ENCODE measurements at places on chromosomes 5 and 9.

GRCh38 chr5:14853685-14854084 is 17.9 kb downstream of the ANKH start:
- H3K4me3 ChIP-seq: no peak overlapping the region
- H3K27ac ChIP-seq: no peak overlapping the region
- no peak for DNase-seq
- H3K27me3 ChIP-seq: no peaks in the 10 kb centered on the region
- H3K36me3 ChIP-seq: no peaks in the 10 kb centered on the region
- no peaks in the 10 kb centered on the region for H3K4me1 ChIP-seq

GRCh38 chr5:170746075-170746960 is 37.2 kb upstream of the GABRP start:
- no peak for DNase-seq
- no peak overlapping the region for H3K4me3 ChIP-seq
- peaks cover 21% of the 10 kb centered on the region for H3K27me3 ChIP-seq
- peaks cover 3% of the 10 kb centered on the region for H3K4me1 ChIP-seq
- H3K36me3 ChIP-seq: no peaks in the 10 kb centered on the region

DNA sequence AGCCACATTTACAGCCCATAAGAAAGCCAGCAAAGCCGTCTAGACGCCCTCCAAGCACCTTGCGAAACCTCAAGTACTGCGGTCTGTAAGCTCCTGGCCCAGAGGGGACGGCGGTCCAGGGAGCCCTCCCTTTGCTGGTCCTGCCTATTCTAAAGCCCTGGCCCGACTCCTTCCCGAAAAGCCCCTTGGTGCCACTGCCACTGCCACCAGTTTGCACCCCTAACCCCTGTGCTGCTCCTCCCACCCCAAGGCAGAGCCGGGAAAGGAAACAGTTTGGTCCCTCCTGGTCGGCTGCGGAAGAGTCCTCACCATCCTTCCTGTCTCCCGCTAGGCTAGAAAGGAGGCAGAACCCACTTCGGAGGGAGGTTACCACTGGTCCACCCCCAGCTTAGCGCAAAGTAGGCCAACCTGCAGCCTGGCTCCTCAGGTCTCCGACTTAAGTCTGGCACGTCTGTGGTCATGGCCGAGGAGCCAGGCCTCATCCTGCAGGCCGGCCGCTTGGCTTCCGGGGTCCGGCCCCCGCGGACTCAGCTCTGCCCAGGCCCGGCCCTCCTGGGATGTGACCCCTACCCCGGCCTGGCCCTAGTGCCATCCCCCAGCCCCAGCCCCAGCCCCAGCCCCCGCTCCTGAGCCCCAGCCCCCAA is 916 bp downstream of the TOR1A start:
- peaks cover 34% of the 10 kb centered on the region for H3K36me3 ChIP-seq
- H3K27ac ChIP-seq: peak overlapping the region; percentile 82
- peak; percentile 65 for DNase-seq
- peaks cover 23% of the 10 kb centered on the region for H3K4me1 ChIP-seq

- no peak overlapping the region for H3K27ac ChIP-seq
- H3K4me3 ChIP-seq: no peak overlapping the region
- peaks cover 10% of the 10 kb centered on the region for H3K27me3 ChIP-seq
- DNase-seq: no peak
Observed at GRCh38 chr5:139692148-139692547, 44.0 kb downstream of the CXXC5 start.

GRCh38 chr5:126872561-126873354 is 95.8 kb downstream of the LMNB1 start:
- no peak overlapping the region for H3K27ac ChIP-seq
- no peaks in the 10 kb centered on the region for H3K27me3 ChIP-seq
- no peak overlapping the region for H3K4me3 ChIP-seq

GRCh38 chr5:94751460-94751859 is 133.0 kb downstream of the SLF1 start:
- no peaks in the 10 kb centered on the region for H3K36me3 ChIP-seq
- no peak overlapping the region for H3K27ac ChIP-seq
- DNase-seq: no peak
- H3K4me3 ChIP-seq: no peak overlapping the region
- no peaks in the 10 kb centered on the region for H3K4me1 ChIP-seq

GRCh38 chr9:131762356-131762932 is 22.6 kb upstream of the RAPGEF1 start:
- no peaks in the 10 kb centered on the region for H3K36me3 ChIP-seq
- H3K4me1 ChIP-seq: peaks cover 12% of the 10 kb centered on the region
- H3K27ac ChIP-seq: no peak overlapping the region
- peak; percentile 78 for DNase-seq

GRCh38 chr5:84292788-84293653 is 91.7 kb downstream of the EDIL3 start:
- H3K27me3 ChIP-seq: no peaks in the 10 kb centered on the region
- H3K36me3 ChIP-seq: no peaks in the 10 kb centered on the region
- H3K4me1 ChIP-seq: peaks cover 4% of the 10 kb centered on the region
- no peak overlapping the region for H3K27ac ChIP-seq
- H3K4me3 ChIP-seq: no peak overlapping the region

- no peaks in the 10 kb centered on the region for H3K36me3 ChIP-seq
- no peak overlapping the region for H3K27ac ChIP-seq
- peaks cover 29% of the 10 kb centered on the region for H3K27me3 ChIP-seq
Observed at GRCh38 chr5:581941-582340, 30.2 kb upstream of the CEP72 start.

GRCh38 chr9:92440751-92441046 is 16.4 kb upstream of the OMD start:
- H3K36me3 ChIP-seq: no peaks in the 10 kb centered on the region
- no peak for DNase-seq
- peak overlapping the region; percentile 52 for H3K4me3 ChIP-seq
- peak overlapping the region; percentile 71 for H3K27ac ChIP-seq

GRCh38 chr9:70085241-70085640 is 41.6 kb downstream of the MAMDC2 start:
- no peaks in the 10 kb centered on the region for H3K36me3 ChIP-seq
- H3K27me3 ChIP-seq: peaks cover 12% of the 10 kb centered on the region
- no peak overlapping the region for H3K4me3 ChIP-seq
- no peaks in the 10 kb centered on the region for H3K4me1 ChIP-seq

- no peaks in the 10 kb centered on the region for H3K4me1 ChIP-seq
- no peaks in the 10 kb centered on the region for H3K36me3 ChIP-seq
- H3K27ac ChIP-seq: no peak overlapping the region
Observed at GRCh38 chr5:169471021-169471420, 112.6 kb upstream of the SPDL1 start.

GRCh38 chr5:136070486-136071285 is 41.9 kb downstream of the TGFBI start:
- no peak overlapping the region for H3K4me3 ChIP-seq
- no peaks in the 10 kb centered on the region for H3K36me3 ChIP-seq
- H3K27ac ChIP-seq: no peak overlapping the region
- H3K4me1 ChIP-seq: no peaks in the 10 kb centered on the region

- H3K36me3 ChIP-seq: peaks cover 43% of the 10 kb centered on the region
- H3K27ac ChIP-seq: no peak overlapping the region
- peaks cover 4% of the 10 kb centered on the region for H3K27me3 ChIP-seq
- DNase-seq: no peak
Observed at GRCh38 chr5:53055365-53055764, 54.2 kb downstream of the MOCS2 start.

- no peak overlapping the region for H3K4me3 ChIP-seq
- H3K27me3 ChIP-seq: peaks cover 23% of the 10 kb centered on the region
- no peak overlapping the region for H3K27ac ChIP-seq
Observed at GRCh38 chr5:75260708-75261107, 24.0 kb upstream of the ANKRD31 start.

DNA sequence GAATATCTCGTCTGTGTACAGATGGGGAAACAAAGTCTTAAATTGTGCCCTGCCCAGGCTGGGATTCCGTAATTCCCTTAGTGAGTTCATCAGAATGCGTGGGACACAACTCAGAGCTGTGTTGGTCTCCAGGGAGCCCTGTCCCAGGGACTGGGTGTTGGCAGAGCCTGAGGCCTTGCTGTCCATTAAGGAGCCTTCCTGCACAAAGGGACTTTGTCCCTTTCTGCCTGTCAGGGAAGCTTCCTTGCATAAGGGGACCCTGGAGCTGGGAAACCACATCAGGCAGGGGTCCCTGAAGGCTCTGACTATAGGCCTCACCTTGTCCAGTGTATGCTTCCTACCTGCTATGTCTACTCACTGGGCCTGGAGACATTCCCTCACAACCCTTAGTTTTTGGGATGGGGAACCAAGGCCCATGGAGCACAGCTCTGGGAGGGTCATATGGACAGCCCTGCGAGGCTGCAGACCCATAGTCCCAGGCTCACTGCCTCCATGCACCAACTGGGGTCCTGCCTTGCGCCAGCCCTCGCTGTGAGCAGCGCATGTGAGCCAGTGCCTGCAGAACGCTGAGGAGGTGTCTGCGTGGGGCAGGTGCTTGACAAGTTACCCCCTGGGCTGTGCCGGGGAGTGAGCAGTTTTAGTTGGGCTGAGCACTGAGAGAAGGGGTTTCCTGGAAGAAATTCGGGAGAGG is 1.6 kb downstream of the CARD19 start:
- H3K4me3 ChIP-seq: peak overlapping the region; percentile 88
- H3K36me3 ChIP-seq: peaks cover 25% of the 10 kb centered on the region
- peak overlapping the region; percentile 88 for H3K27ac ChIP-seq
- H3K4me1 ChIP-seq: peaks cover 67% of the 10 kb centered on the region
- DNase-seq: no peak

- no peak overlapping the region for H3K4me3 ChIP-seq
- no peaks in the 10 kb centered on the region for H3K27me3 ChIP-seq
- DNase-seq: peak; percentile 19
Observed at GRCh38 chr9:98767196-98767595, 29.2 kb downstream of the ANKS6 start.

GRCh38 chr9:110591526-110591925 is 12.0 kb upstream of the SVEP1 start:
- H3K4me1 ChIP-seq: no peaks in the 10 kb centered on the region
- H3K27ac ChIP-seq: no peak overlapping the region
- no peaks in the 10 kb centered on the region for H3K36me3 ChIP-seq
- H3K4me3 ChIP-seq: no peak overlapping the region

- no peaks in the 10 kb centered on the region for H3K4me1 ChIP-seq
- no peaks in the 10 kb centered on the region for H3K36me3 ChIP-seq
- no peak for DNase-seq
- no peak overlapping the region for H3K4me3 ChIP-seq
- no peaks in the 10 kb centered on the region for H3K27me3 ChIP-seq
Observed at GRCh38 chr5:15601274-15601673, 101.3 kb downstream of the FBXL7 start.

DNA sequence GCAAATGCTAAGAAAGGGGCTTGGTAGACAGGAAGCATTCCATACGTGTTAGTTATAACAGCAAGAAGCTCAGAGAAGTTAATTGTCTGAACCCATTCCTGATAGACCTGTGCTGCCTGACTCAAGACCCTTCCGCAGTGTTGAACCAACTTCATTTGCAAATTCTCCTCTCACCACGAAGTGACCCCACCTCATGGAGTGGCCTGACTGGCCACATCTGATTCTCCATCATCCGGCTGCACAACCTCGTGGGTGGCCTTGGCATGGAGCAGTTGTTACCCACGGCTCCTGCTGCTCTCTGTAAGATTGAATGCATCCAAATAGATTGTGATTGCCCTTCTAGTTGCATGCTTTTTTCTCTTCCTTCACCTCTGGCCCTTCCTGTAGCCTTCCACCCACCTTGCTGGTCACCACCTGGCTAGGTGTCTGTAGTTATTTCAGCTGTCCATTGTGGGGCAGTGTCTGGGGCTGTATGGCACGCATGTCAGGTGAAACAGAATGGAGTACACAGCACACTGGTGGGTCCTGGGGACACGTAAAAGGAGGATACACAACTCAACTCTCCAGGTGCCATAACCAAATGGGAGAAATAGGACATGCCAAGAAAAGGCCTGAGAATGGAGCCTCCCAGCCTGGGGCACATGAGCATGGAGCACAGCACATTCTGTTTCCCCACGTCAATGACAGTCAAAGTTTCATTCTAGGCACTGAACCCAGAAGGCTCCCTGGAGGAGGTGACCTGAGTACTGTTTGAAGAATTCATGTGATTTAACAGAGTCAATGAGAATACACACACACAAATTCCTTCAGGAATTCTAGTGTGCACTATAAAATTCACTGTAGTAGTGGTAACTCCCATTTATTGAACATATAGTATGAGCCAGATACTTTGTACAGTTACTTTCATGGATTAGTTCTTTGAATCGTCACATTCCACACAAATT is 70.5 kb upstream of the PTCH1 start:
- no peak overlapping the region for H3K4me3 ChIP-seq
- DNase-seq: no peak
- H3K27me3 ChIP-seq: peaks cover 14% of the 10 kb centered on the region

DNA sequence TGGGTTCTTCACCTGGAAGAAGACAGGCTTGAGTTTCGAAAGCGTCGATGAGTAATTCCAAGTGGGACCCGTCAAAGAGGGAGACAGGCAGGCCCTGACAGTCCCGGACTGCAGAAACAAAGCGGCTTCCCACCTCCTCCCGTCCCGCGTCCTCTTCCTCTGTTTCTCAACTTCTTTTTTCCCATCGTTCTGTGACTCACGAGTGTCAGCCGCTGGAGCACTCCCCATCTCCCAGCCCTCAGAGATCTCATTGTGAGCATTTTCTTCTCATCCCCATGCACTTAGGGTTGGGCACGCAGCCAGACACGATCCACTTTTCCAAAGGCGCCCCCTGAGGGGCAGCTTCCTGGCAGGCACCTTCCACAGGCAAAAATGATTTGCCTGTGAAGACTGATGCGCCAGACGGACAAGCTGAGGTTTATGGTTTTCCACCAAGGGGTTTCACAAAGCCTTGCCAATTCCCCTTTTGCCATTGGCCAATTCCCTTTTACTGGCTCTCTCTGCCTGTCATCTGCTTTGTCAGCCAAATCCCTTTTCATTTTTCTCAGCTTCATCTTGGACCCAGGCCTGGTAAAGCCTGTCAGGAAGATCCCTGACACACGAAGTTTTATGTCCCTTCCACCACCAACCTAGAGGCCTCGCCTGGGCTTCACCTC is 86.5 kb upstream of the ANKRD55 start:
- H3K4me3 ChIP-seq: no peak overlapping the region
- peaks cover 11% of the 10 kb centered on the region for H3K4me1 ChIP-seq
- H3K36me3 ChIP-seq: no peaks in the 10 kb centered on the region
- DNase-seq: no peak
- H3K27ac ChIP-seq: no peak overlapping the region
- no peaks in the 10 kb centered on the region for H3K27me3 ChIP-seq

- no peak overlapping the region for H3K4me3 ChIP-seq
- no peaks in the 10 kb centered on the region for H3K36me3 ChIP-seq
- H3K27me3 ChIP-seq: no peaks in the 10 kb centered on the region
- no peaks in the 10 kb centered on the region for H3K4me1 ChIP-seq
- DNase-seq: no peak
Observed at GRCh38 chr9:83247732-83248131, 184.8 kb upstream of the RASEF start.

Data from activated CD8-positive, alpha-beta memory T cell treated with anti-CD3 and anti-CD28 coated beads, Interleukin-2, amount 10 ng/mL, durations not matched to agents 7 days and 5 days (primary cell).